Activated CD4-positive, alpha-beta T cell treated with anti-CD3 and anti-CD28 coated beads, Interleukin-2, amount 10 ng/mL, durations not matched to agents 24 days and 14 days (primary cell): ENCODE measurements at places on chromosomes 2 and 18. TPM values are rescaled to one million over a fixed set of nuclear protein-coding genes. Genes with fewer than 3 reads are reported as not detected.

The ESPNL gene
- 0.07 and 0.26 TPM in 2 replicates for total RNA-seq

The SIX2 gene
- total RNA-seq: not detected in 2 replicates

The HOXD13 gene
- not detected in 2 replicates for total RNA-seq

The ITPRID2 gene
- 50.9 and 55.0 TPM in 2 replicates for total RNA-seq

- H3K36me3 ChIP-seq: peaks cover under 1% of the 10 kb centered on the region
- DNase-seq: no peak
- peaks cover 3% of the 10 kb centered on the region for H3K27me3 ChIP-seq
- no peak overlapping the region for H3K27ac ChIP-seq
- H3K4me3 ChIP-seq: no peak overlapping the region
- H3K4me1 ChIP-seq: peaks cover 1% of the 10 kb centered on the region
Observed at GRCh38 chr2:169046440-169047151, 15.5 kb upstream of the ABCB11 start.

GRCh38 chr2:241357531-241357930 lies 1.4 kb downstream of the FARP2 start:
- H3K36me3 ChIP-seq: peaks cover 15% of the 10 kb centered on the region
- H3K27me3 ChIP-seq: no peaks in the 10 kb centered on the region
- H3K27ac ChIP-seq: no peak overlapping the region
- peak overlapping the region; percentile 79 for H3K4me3 ChIP-seq

DNA sequence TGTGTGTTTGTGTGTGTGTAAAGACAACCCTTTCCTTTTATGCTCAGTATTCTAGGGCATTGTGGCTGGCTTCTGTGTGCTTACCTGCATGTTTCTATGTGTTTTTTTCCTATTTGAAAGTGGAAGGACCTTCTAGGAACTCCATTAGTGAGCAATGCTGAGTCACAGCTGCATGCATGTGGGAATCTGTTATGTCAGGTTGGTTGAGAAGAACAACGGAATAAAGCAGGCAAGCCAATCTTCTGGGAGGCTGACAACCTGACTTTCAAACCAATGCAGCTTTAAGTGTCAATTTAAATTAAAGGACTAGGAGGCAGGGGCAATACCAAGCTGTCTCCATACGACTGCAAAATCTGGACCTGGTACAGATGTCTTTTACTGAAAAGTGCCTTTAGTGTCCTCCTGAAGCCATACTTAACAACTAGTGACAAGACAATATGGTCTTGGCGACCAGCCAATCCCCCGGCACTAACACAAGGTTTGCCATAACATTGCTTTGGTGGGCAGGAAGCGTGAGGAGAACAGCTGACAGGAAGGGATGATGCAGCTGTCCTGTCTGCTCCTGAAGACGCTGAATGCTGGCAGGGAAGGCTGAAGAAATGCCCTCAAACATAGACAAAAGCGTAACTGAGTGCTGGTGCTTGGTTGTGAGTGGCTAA lies 514.7 kb upstream of the CDH7 start:
- H3K36me3 ChIP-seq: no peaks in the 10 kb centered on the region
- H3K4me1 ChIP-seq: no peaks in the 10 kb centered on the region

GRCh38 chr2:212891580-212891979 lies 259.8 kb downstream of the IKZF2 start:
- H3K27me3 ChIP-seq: peaks cover 1% of the 10 kb centered on the region
- H3K36me3 ChIP-seq: no peaks in the 10 kb centered on the region
- H3K4me3 ChIP-seq: no peak overlapping the region
- H3K4me1 ChIP-seq: no peaks in the 10 kb centered on the region

GRCh38 chr2:17231394-17231965 lies 286.8 kb downstream of the RAD51AP2 start:
- H3K27me3 ChIP-seq: no peaks in the 10 kb centered on the region
- no peak overlapping the region for H3K4me3 ChIP-seq
- H3K4me1 ChIP-seq: no peaks in the 10 kb centered on the region
- DNase-seq: no peak
- no peaks in the 10 kb centered on the region for H3K36me3 ChIP-seq
- H3K27ac ChIP-seq: no peak overlapping the region

GRCh38 chr2:38155015-38155414 lies 79.1 kb upstream of the CYP1B1 start:
- DNase-seq: no peak
- H3K27me3 ChIP-seq: peaks cover 20% of the 10 kb centered on the region
- no peaks in the 10 kb centered on the region for H3K36me3 ChIP-seq
- H3K27ac ChIP-seq: no peak overlapping the region

DNA sequence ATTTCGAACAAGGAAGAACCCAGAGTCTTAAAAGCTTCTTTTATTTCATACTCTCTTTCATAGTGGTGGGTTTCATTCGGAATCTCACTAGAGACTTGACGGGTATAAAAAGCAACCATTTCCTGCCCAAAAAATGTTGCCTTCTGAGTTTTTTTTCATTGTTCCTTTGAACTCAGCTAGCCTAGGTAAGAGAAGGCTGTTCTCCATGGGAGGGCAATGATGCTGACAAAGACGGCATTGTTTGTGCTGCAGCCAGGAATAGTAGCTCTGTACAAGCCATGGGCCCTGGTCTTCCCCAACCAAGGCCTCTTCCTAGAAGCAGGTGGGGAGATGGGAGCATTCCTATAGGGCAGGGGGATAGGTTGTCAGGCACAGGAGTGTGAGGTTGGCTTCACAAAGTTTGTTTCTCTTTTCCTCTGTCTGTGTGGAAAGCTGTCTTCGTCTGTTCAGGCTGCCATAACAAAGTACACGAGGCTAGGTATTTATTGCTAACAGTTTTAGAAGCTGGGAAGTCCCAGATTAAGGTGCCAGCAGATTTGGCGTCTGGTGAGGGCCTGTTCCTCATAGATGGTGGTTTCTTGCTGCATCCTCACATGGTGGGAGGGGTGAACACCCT lies 405.1 kb downstream of the NBAS start:
- H3K4me1 ChIP-seq: peaks cover 3% of the 10 kb centered on the region
- no peak overlapping the region for H3K4me3 ChIP-seq
- peaks cover 8% of the 10 kb centered on the region for H3K27me3 ChIP-seq
- no peaks in the 10 kb centered on the region for H3K36me3 ChIP-seq
- DNase-seq: no peak
- H3K27ac ChIP-seq: no peak overlapping the region

- no peak overlapping the region for H3K4me3 ChIP-seq
- no peaks in the 10 kb centered on the region for H3K27me3 ChIP-seq
- DNase-seq: no peak
- no peaks in the 10 kb centered on the region for H3K4me1 ChIP-seq
- H3K27ac ChIP-seq: no peak overlapping the region
- no peaks in the 10 kb centered on the region for H3K36me3 ChIP-seq
Observed at GRCh38 chr2:228048838-228049490, 132.5 kb downstream of the SPHKAP start.

GRCh38 chr18:58271770-58272169 lies 227.7 kb downstream of the NEDD4L start:
- no peak overlapping the region for H3K27ac ChIP-seq
- peaks cover 9% of the 10 kb centered on the region for H3K4me1 ChIP-seq
- H3K27me3 ChIP-seq: peaks cover 2% of the 10 kb centered on the region
- DNase-seq: no peak

- H3K27me3 ChIP-seq: no peaks in the 10 kb centered on the region
- DNase-seq: no peak
- H3K36me3 ChIP-seq: no peaks in the 10 kb centered on the region
- H3K4me1 ChIP-seq: no peaks in the 10 kb centered on the region
Observed at GRCh38 chr2:120856421-120856862, 120.8 kb downstream of the GLI2 start.

- no peak overlapping the region for H3K4me3 ChIP-seq
- no peaks in the 10 kb centered on the region for H3K36me3 ChIP-seq
- H3K27ac ChIP-seq: no peak overlapping the region
Observed at GRCh38 chr2:188187726-188188125, 103.9 kb upstream of the GULP1 start.

DNA sequence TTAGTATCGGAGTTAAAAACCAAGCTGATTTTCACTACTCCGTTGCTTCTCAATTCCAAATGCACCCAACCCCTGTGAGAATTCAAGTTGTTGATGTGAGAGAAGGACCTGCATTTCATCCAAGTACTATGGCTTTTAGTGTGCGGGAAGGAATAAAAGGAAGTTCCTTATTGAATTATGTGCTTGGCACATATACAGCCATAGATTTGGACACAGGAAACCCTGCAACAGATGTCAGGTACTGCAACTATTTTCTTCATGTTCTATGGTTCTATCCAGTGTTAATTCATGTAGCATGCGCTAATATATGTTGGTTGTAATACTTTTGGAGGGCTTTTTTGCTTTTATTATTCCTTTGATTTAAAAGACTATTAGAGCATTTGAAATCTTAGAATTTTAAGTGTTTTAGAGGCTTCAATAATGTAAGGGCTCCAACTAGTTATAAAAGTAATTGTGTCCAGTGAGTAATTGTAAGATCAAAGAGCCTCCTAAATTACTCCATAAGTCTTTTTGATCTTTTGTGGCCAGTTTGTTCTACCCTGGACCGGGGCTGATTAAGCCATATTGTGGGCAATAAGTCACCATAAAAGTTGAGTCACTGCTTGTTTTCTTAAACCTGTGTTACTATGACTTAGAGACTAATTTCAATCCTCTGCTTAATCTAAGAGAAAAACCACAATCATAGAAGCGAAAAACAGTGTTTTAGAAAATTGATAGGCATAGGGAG lies 22.9 kb downstream of the DSG4 start:
- no peaks in the 10 kb centered on the region for H3K27me3 ChIP-seq
- no peaks in the 10 kb centered on the region for H3K4me1 ChIP-seq
- no peak overlapping the region for H3K27ac ChIP-seq
- DNase-seq: no peak
- no peaks in the 10 kb centered on the region for H3K36me3 ChIP-seq

GRCh38 chr18:35661483-35662146 lies 80.1 kb downstream of the GALNT1 start:
- no peaks in the 10 kb centered on the region for H3K27me3 ChIP-seq
- H3K27ac ChIP-seq: no peak overlapping the region
- no peaks in the 10 kb centered on the region for H3K4me1 ChIP-seq
- H3K4me3 ChIP-seq: no peak overlapping the region

GRCh38 chr18:30106356-30106755 lies 936.2 kb downstream of the DSC3 start:
- no peaks in the 10 kb centered on the region for H3K4me1 ChIP-seq
- no peak overlapping the region for H3K4me3 ChIP-seq
- DNase-seq: no peak
- no peaks in the 10 kb centered on the region for H3K27me3 ChIP-seq
- H3K27ac ChIP-seq: no peak overlapping the region
- no peaks in the 10 kb centered on the region for H3K36me3 ChIP-seq

DNA sequence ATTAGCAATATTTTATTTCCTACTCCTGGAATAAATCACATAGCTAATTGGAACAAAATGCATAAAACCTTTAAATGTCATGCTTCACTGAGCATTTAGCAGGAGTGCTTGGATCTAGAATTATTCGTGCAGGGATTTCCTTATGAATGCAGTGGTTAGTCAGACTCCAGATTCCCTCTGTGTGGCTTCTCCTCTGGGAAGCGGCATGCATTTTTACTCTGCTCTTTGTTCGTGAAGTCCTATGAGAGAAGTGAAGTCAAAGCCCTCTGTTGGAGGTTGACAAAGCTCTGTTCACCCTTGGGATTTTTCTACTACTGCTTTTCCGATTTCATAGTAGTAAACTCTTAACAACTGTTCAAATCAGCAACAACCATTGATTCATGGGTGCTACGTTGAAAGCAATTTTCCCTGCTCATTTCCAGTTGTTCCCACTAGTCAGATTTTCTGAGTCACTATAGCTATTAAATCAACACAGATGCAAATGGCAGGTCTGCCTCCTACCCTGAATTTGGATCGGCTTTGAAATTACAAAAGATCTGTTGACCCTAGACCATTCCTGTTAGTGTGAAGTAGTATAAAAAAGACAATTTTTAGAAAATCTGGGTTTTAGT lies 461.7 kb downstream of the STK39 start:
- no peaks in the 10 kb centered on the region for H3K27me3 ChIP-seq
- no peaks in the 10 kb centered on the region for H3K4me1 ChIP-seq

DNA sequence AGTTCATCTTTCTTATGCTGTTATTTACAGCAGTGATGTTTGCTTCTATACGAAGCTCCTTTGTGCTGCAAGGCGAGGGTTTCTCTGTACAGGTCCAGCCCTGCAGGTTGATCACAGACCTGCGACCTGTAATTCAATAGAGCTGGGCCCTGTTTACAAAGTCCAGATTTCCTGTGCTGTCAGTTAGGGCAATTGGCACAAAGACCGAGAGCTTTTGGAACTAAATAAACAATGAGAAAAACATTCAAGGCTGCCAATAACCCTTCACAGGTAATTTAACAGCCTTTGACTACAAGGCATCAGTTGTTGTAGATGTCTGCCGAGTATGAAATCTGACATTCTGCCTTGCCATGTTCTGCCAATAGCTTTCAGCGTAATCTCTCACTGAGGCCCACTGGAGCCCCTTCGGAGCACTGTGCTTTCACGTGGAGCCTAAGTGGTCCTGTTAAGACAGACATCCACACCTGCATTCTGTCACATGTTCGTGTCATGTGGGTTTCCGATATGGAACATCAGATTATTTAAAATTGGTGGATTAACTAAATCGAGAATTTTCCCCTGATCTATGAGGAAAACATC lies 232.5 kb downstream of the PTGR3 start:
- no peak overlapping the region for H3K27ac ChIP-seq
- peaks cover 2% of the 10 kb centered on the region for H3K36me3 ChIP-seq
- no peak overlapping the region for H3K4me3 ChIP-seq
- H3K27me3 ChIP-seq: no peaks in the 10 kb centered on the region
- H3K4me1 ChIP-seq: peaks cover 3% of the 10 kb centered on the region
- DNase-seq: no peak

DNA sequence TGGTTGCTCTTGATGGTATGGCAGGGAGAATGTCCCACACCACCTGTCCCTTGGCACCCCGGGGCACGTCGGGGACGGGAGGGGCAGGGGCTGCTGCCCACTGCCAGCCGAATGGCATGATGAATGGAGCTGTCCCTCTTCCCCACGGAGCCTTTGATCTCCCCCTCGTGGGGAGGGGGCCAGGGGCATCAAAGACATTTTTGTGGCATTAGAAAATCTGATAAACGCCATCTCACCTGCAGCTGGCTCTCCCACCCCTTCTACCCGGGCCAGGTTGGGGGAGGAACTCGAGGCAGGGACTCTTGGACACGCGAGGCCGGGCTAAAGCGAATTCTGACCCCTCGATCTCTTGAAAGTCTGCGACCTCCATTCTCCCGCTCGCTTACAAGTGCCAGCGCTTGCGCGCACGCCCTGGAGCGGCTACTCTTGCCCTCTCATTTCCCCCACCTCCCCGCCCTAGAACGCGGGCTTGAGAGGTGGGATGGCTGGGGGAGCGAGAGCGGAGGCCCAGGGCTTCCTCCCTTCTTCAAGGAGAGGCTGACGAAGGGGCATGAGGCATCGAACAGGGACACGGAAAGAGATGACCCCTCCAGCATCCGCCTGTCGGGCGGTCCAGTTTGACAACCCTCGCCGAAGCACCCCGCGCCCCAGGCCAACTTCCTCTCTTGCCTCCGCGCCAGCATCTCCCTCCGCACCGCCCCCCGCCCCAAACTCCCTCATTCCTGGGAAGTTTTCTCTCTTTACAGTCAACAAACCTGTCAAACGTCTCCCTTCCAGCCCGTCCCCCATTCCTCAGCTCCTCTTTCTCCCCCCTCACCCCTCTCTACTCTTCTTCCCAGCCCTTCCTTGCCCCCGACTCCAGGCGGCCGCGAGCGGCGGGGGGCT lies 692 bp upstream of the WNT6 start:
- peak overlapping the region; percentile 49 for H3K4me3 ChIP-seq
- DNase-seq: no peak
- H3K4me1 ChIP-seq: peaks cover 6% of the 10 kb centered on the region
- H3K36me3 ChIP-seq: no peaks in the 10 kb centered on the region
- no peak overlapping the region for H3K27ac ChIP-seq

- no peak overlapping the region for H3K4me3 ChIP-seq
- no peak overlapping the region for H3K27ac ChIP-seq
- peaks cover 2% of the 10 kb centered on the region for H3K4me1 ChIP-seq
- peaks cover 40% of the 10 kb centered on the region for H3K27me3 ChIP-seq
- H3K36me3 ChIP-seq: no peaks in the 10 kb centered on the region
Observed at GRCh38 chr2:85734942-85735608, 18.7 kb upstream of the ATOH8 start.
